ENCODE measurements at places on chromosomes 1 and 21. TPM values are rescaled to one million over a fixed set of nuclear protein-coding genes. Genes with fewer than 3 reads are reported as not detected.

FOXD3 gene
- total RNA-seq: not detected

PCSK9 gene
- total RNA-seq: 25.7 TPM

LDLRAD1 gene
- 13.7 TPM for total RNA-seq

SPRR2F gene
- total RNA-seq: not detected

CYP4A11 gene
- total RNA-seq: not detected

LCE2B gene
- not detected for total RNA-seq

DNA sequence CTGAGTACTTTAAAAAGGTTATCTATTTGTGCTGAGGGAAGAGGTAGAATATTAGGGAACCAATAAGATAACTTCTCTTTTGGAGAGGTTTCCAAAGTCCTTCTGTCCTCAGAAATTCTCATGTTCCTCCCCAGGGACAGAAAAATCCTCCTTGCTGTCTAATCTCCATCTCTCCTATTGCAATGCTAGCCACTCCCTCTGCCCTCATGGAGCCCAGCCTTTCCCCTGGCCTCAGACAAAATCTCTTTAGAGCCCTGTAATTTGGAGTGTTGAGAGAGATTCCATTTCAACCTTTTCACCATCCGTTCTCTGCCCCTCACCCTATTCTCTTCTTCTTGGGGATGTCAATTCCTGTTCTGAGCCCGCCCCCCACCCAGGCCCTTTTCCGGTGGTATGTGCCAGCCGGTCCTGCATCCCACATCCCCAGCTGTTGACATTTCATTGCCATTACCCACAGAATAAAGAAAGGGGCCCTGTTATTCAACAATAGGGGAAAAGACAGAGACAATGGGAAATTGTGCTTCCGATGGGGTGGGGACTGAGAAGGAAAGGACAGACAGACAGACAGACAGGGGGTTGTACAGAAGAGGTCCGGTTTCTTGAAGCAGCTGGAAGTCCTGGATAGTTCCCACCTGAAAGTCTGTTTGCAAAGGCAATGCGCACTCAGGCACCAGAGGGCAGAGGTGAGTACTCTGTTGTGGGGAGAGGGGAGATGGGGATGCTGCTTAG lies at the start of gene HAPLN2:
TSS of gene HAPLN2 (plus strand) at position 563 of the 729 bp plus-strand sequence. CDS start 4,076 bp downstream, outside the sequence.
- DNase-seq: no peak

- no peak for DNase-seq
Measured at GRCh38 chr1:156692441-156692924, 12.9 kb downstream of the CRABP2 start.

GRCh38 chr1:112698366-112699310 lies 8.3 kb downstream of the RHOC start:
- DNase-seq: no peak

- DNase-seq: peak; percentile 94
Measured at GRCh38 chr1:12596007-12596821, 21.8 kb downstream of the DHRS3 start.

GRCh38 chr1:92968138-92969032 lies 7.1 kb upstream of the DIPK1A start:
- no peak for DNase-seq

GRCh38 chr1:84946631-84947030 lies 50.3 kb downstream of the MCOLN2 start:
- DNase-seq: no peak

GRCh38 chr21:44304877-44305293 lies 5.0 kb downstream of the PFKL start:
- no peak for DNase-seq

DNA sequence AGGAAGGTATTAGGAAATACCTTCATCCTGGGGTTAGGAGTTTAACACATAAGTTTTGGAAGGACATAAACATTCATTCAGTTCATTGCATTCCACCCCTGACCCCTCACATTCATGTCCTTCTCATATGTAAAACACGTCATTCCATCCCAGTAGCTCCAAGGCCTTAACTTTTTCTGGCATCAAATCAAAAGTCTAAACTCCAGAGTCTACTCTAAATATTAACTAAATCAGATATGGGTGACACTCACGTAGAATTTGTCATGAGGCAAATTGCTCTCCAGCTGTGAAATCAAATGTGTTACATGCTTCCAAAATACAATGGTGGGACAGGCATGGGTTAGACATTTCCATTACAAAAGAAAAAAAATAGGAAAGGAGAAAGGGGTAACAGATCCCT lies 298.2 kb upstream of the LRRC7 start:
- no peak for DNase-seq

Data from lower lobe of right lung (tissue), 2 donors.